ENCODE measurements at places on chromosomes 13 and 19.
A peak's percentile ranks its signal among the peaks of the same experiment; 100 is the strongest.

GRCh38 chr13:40345654-40346372 lies 320.6 kb downstream of the FOXO1 start:
- peaks cover 4% of the 10 kb centered on the region for H3K27me3 ChIP-seq
- H3K4me3 ChIP-seq: no peak overlapping the region
- no peaks in the 10 kb centered on the region for H3K36me3 ChIP-seq
- no peak for DNase-seq
- H3K27ac ChIP-seq: no peak overlapping the region
- H3K4me1 ChIP-seq: no peaks in the 10 kb centered on the region

DNA sequence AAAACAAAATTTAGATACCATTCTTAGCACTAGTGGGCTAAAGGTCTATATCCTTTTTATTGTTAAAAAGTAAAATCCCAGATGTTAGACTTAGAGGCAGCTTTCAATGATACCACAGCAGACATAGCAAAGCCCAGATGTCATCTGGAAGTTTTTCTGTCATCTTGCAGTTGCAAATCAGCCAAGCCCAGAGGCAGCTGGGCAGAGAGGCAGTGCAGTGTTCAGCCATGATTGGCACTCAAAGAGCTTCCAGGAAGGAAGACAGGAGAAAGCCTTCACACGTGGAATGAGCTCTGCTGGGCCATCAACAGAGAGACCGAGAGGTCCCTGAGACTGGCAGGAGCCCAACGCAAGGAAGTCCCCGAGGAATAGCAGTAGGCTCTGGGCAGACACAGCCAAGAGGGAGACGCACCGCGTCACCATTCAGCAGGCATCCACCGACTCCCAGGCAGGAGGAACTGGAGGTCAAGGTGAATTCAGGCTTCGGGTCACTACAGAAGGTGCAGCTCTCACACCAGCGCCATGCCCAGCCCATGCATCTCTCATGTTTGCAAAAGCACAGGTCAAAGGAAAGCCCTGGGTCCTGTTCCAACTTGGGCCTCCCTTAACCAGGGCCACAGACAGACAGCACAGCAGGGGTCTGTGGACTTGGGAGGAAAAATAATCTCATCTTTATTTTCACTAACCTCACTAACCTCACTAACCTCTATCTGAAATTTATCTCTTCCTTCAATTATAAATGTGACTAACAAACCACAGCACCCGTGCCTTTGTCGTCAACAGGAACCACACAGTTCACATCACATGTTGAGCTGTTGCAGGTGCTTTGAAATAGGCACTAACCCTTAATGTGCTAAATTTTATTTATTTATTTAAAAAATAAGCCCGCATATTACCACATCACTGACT lies 54.9 kb downstream of the TUBGCP3 start:
- no peak overlapping the region for H3K27ac ChIP-seq
- no peaks in the 10 kb centered on the region for H3K27me3 ChIP-seq
- DNase-seq: no peak
- peaks cover 8% of the 10 kb centered on the region for H3K36me3 ChIP-seq

DNA sequence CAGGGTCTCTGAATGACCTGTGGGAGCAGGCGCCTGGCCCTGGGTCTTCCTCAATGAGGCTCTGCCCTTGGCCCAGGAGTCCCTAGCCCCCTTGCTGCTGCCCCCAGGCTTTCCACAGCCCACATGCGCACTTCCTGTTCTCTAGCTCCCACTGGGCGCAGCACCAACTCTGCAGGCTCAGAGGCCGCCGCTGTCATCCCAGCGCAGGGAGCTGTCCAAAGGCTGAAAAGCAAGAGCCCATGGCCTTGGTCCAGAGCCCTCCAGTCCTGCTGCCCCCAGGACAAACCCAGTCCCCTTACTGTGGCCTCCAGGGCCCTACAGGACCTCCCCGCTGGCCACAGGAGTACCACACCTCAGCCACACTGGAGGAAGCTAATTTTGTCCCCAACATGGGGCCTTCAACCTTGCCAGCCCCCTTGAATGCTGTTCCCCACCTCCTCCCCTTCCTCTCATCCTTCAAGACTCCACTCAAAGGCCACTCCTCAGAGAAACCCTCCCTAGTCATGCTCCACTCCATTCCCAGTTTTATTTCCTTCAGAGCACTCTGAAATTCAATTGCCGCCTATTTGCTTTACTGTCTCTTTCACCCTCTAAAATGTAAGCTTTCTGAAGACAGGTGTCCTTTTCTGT lies 8.0 kb upstream of the POU2F2 start:
- H3K4me3 ChIP-seq: no peak overlapping the region
- DNase-seq: no peak
- peaks cover 8% of the 10 kb centered on the region for H3K4me1 ChIP-seq

- no peaks in the 10 kb centered on the region for H3K27me3 ChIP-seq
- peak; percentile 80 for DNase-seq
- peak overlapping the region; percentile 98 for H3K4me3 ChIP-seq
- H3K4me1 ChIP-seq: peaks cover 59% of the 10 kb centered on the region
These were observed 6.2 kb downstream of the CARD8 start for GRCh38 chr19:48249502-48250014.

DNA sequence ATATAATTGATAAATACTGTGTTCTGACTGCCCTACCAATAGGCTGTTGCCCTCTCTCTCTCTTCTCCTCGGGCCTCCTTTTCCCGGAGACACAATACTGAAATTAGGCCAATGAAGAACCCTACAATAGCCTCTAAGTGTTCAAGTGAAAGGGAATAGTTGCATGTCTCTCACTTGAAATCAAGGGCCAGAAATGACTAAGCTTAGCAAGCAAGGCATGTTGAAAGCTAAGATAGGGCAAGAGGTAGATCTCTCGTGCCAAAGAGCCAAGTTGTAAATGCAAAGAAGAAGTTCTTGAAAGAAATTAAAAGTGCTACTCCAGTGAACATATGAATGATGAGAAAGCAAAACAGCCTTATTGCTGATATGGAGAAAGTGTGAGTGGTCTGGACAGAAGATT lies 13.3 kb downstream of the KATNAL1 start:
- DNase-seq: no peak
- H3K27me3 ChIP-seq: peaks cover 5% of the 10 kb centered on the region
- H3K27ac ChIP-seq: no peak overlapping the region
- H3K4me3 ChIP-seq: no peak overlapping the region

DNA sequence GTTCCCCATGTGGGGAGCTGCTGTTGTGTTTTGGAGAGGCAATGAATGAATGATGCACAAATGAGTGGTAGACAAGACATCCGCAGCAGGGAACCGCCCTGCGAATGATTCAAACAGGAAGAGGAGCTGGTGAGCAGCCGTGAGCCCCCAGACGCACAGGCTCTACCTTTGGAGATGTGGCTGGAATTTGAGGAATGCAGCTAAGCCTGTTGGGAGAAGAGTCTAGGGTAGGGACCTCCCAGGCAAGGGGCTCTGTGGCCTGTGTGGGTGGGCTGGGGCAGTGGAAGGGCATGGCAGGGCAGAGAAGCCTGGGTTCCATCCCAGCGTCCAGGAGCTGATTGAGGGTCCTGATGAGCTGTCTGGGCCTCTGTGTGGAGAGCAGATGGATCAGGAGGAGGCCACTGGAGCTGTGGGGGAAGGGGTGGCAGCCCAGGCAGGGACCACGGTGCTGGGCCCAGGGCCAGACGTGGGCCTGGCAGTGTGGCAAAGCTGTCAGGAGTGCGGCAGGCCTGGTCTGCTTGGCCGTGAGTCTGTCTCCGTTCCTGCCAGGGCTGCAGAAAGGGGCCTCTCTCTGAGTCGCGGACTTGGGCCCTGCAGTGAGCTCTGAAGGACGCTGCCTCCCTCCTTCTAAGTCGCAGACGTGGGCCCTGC lies 41.8 kb upstream of the DCUN1D2 start:
- H3K27me3 ChIP-seq: no peaks in the 10 kb centered on the region
- H3K4me3 ChIP-seq: no peak overlapping the region
- H3K4me1 ChIP-seq: no peaks in the 10 kb centered on the region
- DNase-seq: no peak

DNA sequence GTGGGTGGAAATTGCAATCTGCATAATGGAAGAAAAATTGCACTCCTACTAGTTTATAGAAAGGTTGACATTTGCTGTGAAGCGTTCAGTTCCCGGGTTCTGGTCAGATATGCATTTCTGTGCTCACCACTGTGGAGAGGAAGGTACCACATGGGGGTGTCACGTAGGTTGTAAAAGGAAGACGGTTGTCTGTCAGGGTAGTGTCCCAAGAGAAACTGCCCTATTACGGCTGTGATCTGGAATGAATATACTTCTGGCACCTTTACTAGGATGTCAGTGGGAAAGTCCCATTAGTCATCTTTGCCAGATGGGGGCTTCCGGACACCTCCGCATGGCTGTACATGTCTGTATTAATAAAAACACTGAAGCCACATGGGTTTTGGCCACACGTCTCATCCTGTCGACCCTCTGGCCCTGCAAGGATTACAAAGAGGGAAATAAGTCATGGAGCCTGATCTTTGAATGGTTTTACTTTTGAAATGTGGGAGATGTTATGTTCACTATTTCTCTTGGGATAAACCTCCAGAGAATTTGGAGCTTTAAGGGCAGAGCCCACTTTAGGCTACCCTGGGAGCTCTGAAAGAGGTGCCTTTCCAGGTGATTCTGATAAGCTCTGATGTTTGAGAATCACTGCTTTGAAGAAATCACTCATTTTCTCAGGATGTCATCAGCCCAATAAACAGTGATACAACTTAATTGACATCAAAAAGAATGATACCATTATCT lies 133.9 kb downstream of the AKAP11 start:
- H3K4me3 ChIP-seq: peak overlapping the region; percentile 63
- peak overlapping the region; percentile 88 for H3K27ac ChIP-seq
- H3K4me1 ChIP-seq: peaks cover 40% of the 10 kb centered on the region
- DNase-seq: peak; percentile 79
- peaks cover 30% of the 10 kb centered on the region for H3K36me3 ChIP-seq

DNA sequence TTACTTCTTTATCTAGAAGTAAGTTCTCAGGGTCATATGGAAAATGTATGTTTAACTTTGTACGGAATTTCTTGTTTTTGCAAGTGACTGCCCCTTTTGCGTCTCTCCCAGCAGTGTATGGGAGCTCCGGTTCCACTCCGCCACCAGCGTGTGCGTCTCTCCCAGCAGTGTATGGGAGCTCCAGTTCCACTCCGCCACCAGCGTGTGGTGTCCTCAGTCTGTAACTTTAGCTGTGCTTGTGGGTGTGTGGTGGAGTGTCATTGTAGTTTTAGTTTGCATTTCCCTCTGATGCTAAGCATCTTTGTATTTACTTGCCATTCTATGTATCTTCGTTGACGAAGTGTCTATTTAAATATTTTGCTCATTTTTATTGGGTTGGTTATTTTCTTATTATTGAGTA lies 2.4 kb downstream of the CUL4A start:
- peak overlapping the region; percentile 83 for H3K4me3 ChIP-seq
- H3K27ac ChIP-seq: peak overlapping the region; percentile 73
- DNase-seq: no peak
- H3K27me3 ChIP-seq: no peaks in the 10 kb centered on the region
- peaks cover 31% of the 10 kb centered on the region for H3K4me1 ChIP-seq

DNA sequence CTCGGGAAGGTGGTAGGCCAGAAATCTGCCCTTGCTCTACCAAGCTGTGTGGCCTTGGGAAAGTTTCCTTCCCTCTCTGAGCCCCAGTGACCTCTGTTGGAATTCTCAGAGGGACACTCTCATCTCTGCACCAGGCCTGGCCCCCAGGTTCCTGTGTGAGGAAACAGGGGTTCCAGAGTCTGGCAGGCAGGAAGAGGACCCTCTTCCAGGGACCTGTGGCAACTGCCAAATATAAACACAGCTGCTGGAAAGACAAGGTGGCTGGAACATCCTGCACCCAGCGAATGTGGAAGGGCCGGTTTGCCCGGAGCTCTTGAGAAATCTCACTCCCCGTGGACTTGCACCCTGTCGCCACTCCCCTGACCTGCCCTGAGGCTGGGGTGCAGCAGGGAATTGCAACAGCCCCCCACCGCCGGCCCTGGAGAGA lies 52.8 kb downstream of the GADD45B start:
- no peaks in the 10 kb centered on the region for H3K36me3 ChIP-seq
- peaks cover 2% of the 10 kb centered on the region for H3K27me3 ChIP-seq
- H3K4me1 ChIP-seq: peaks cover 8% of the 10 kb centered on the region
- no peak overlapping the region for H3K4me3 ChIP-seq
- DNase-seq: no peak

GRCh38 chr19:41668315-41668714 lies 19.8 kb downstream of the CEACAM7 start:
- no peak for DNase-seq
- H3K36me3 ChIP-seq: no peaks in the 10 kb centered on the region
- no peak overlapping the region for H3K4me3 ChIP-seq
- peaks cover 10% of the 10 kb centered on the region for H3K27me3 ChIP-seq
- no peaks in the 10 kb centered on the region for H3K4me1 ChIP-seq

GRCh38 chr19:1566392-1567115 lies 1.6 kb downstream of the MEX3D start:
- H3K27ac ChIP-seq: no peak overlapping the region
- H3K36me3 ChIP-seq: no peaks in the 10 kb centered on the region
- peaks cover 20% of the 10 kb centered on the region for H3K27me3 ChIP-seq
- DNase-seq: no peak
- H3K4me1 ChIP-seq: peaks cover 5% of the 10 kb centered on the region
- H3K4me3 ChIP-seq: no peak overlapping the region

GRCh38 chr13:38494445-38494844 lies 144.8 kb downstream of the UFM1 start:
- DNase-seq: no peak
- H3K36me3 ChIP-seq: no peaks in the 10 kb centered on the region
- no peaks in the 10 kb centered on the region for H3K4me1 ChIP-seq

- H3K27ac ChIP-seq: no peak overlapping the region
- DNase-seq: no peak
- peaks cover 10% of the 10 kb centered on the region for H3K27me3 ChIP-seq
- H3K4me1 ChIP-seq: peaks cover 2% of the 10 kb centered on the region
- H3K4me3 ChIP-seq: no peak overlapping the region
These were observed 12.0 kb downstream of the FPR2 start for GRCh38 chr19:51772977-51773376.

GRCh38 chr19:29544656-29545360 lies 19.0 kb downstream of the VSTM2B start:
- no peaks in the 10 kb centered on the region for H3K36me3 ChIP-seq
- H3K27ac ChIP-seq: no peak overlapping the region
- H3K4me1 ChIP-seq: no peaks in the 10 kb centered on the region
- DNase-seq: no peak

- DNase-seq: no peak
- peaks cover 6% of the 10 kb centered on the region for H3K4me1 ChIP-seq
- no peaks in the 10 kb centered on the region for H3K27me3 ChIP-seq
These were observed 3.1 kb downstream of the CCER2 start for GRCh38 chr19:38908911-38909310.

DNA sequence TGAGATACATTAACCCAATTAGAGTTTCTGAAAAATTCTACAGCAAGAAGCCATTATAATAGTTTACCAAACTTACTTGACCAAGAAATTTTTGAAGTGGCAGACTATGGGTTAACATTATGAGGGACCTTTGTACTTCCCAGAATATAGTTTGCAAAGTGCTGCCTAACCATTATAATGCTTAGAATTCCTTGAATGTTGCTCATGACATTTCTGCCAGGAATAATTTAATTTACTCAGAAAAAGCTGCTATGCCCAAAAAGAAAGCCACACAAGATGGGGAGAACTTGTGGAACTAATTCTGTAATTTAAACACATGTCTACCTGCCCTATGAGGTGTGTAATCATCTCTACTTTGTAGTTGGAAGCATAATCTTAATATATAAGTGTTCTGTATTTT lies 58.1 kb upstream of the MYCBP2 start:
- peaks cover 41% of the 10 kb centered on the region for H3K27me3 ChIP-seq
- H3K4me3 ChIP-seq: no peak overlapping the region
- H3K27ac ChIP-seq: no peak overlapping the region
- no peak for DNase-seq

Data from T-helper 2 cell treated with Interferon-gamma antibody and Interleukin-4, amounts not matched to agents 5 μg/mL and 100 μg/mL, for 36 hours (primary cell).